Thyroid gland (tissue), 4 donors: ENCODE measurements at places on chromosomes 2 and 18. TPM values are rescaled to one million over a fixed set of nuclear protein-coding genes. Genes with fewer than 3 reads are reported as not detected.

- no peaks in the 10 kb centered on the region for H3K4me1 ChIP-seq
- no peak overlapping the region for H3K4me3 ChIP-seq
- DNase-seq: peak; percentile 0
- no peak overlapping the region for H3K27ac ChIP-seq
Measured at GRCh38 chr2:240602266-240603050, 15.9 kb downstream of the CAPN10 start.

The AQP12B gene
- not detected for total RNA-seq

The PLEKHH2 gene
- 15.3 TPM for total RNA-seq

DNA sequence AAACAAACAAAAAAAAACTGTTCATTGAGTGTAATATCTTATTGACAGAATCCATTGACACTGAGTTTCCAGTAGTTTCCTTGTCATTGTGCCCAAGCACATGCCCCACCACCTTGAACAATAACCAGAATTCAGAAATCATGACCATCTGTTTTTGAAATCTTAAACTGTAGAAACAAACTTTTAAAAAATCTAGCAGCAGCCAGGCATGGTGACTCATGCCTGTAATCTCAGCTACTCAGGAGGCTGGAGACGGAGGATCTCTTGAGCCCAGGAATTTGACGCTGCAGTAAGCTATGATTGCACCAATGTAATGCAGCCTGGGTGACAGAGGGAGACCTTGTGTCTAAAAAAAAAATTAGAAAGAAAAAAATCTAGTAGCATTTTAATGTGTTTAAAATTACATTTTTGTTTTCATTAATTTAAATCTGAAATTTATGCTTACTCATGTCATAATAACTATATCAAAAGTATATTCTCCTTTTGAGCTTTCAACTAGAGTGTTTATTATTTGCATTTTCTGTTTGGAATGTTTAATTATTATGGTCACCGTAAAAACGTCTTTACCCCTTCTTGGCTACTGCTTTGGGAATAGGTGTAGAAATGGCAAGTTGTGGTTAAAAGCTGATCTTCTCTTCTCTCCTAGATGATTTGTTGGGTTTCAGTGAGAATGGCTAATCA lies 25.2 kb upstream of the STON1 start:
- DNase-seq: no peak
- no peaks in the 10 kb centered on the region for H3K27me3 ChIP-seq
- peaks cover 21% of the 10 kb centered on the region for H3K36me3 ChIP-seq
- H3K27ac ChIP-seq: no peak overlapping the region
- peaks cover 17% of the 10 kb centered on the region for H3K4me1 ChIP-seq
- H3K4me3 ChIP-seq: no peak overlapping the region

GRCh38 chr18:3444296-3444695 lies 5.7 kb upstream of the TGIF1 start:
- H3K36me3 ChIP-seq: no peaks in the 10 kb centered on the region
- H3K27me3 ChIP-seq: no peaks in the 10 kb centered on the region
- peaks cover 23% of the 10 kb centered on the region for H3K4me1 ChIP-seq
- no peak overlapping the region for H3K27ac ChIP-seq
- DNase-seq: no peak

The LYPD6B gene
- not detected for total RNA-seq

GRCh38 chr2:237739101-237739500 lies 59.5 kb upstream of the RBM44 start:
- DNase-seq: no peak
- peaks cover 56% of the 10 kb centered on the region for H3K4me1 ChIP-seq
- H3K4me3 ChIP-seq: no peak overlapping the region
- H3K27ac ChIP-seq: no peak overlapping the region
- no peaks in the 10 kb centered on the region for H3K27me3 ChIP-seq

- no peak overlapping the region for H3K4me3 ChIP-seq
- H3K27me3 ChIP-seq: no peaks in the 10 kb centered on the region
- no peak for DNase-seq
- H3K4me1 ChIP-seq: no peaks in the 10 kb centered on the region
- H3K27ac ChIP-seq: no peak overlapping the region
Measured at GRCh38 chr2:44102790-44103562, 65.7 kb upstream of the PPM1B start.

The TGFA gene
- 16.8 TPM for total RNA-seq

The CNTNAP5 gene
- total RNA-seq: not detected

DNA sequence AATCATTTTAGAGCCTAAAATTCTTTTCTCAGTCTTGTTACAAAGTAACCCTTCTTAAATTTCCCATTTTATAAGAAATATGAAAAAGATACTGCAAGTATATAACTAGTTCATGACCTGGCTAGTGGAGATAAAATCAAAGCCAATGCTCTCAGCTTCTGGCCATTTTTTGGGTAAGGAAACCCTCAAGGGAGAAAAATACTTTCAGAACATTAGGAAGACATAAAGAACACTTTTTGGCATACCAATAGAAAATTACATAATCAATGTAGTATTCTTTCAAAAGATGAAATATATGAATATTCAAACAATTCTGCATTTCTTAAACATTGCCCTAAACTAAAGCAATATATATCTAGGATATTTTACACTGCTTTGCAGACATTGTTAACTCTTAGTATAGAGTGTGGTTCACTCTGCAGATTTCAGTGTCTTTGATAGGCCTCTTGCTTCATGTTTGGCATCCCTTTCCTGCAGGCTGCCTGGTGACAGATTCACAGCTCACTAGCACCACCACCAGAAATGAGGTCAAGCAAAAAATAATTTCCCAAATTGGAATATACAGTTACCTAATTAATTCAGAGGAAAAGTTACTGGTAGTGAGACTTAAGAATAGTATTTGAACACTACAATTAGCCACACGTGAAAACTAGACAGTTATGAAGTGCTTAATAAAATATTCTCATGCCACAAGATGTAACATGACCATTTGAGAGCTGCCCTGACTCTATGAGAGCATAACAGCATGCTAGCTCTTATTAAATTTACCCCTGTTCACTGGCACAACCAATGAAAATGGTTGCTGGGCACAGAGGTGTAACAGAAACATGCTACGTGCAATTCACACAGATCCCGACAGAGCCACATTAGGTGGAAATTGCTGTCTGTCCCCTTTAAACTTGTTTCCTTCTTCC lies 36.0 kb downstream of the PAIP2B start:
- H3K4me1 ChIP-seq: no peaks in the 10 kb centered on the region
- no peak for DNase-seq
- no peak overlapping the region for H3K4me3 ChIP-seq
- H3K36me3 ChIP-seq: no peaks in the 10 kb centered on the region
- no peaks in the 10 kb centered on the region for H3K27me3 ChIP-seq

The SCN3A gene
- total RNA-seq: 3.0 TPM

DNA sequence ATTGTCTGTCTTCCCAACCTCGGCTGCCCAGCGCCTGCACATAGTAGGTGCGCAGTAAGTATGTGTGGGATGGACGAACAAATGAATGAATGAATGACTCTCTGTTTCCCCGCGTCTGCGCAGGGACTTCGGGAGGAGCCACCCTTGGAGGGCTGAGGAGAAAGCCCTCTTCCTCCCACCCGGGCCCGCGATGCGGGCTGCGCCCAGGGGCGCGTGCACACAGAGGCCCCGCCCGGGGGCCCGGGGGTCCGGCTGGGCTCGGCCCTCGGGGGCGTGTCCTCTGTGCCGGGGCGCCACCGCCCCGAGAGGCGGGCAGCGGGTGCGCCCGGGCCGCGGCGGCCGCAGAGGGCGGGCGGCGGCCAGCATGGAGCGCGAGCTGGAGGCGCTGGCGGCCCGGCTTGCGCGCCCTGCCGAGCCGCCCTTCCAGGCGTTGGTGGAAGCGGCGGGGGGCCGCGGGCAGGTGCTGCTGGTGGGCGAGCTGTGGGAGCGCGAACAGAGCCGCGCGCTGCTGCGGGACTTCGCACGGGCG lies at the start of gene C2orf72:
TSS of gene C2orf72 (plus strand) at position 322 of the 529 bp plus-strand sequence. CDS start at position 365, 43 bp downstream.
- no peak within 1 kb of the TSS for H3K27ac ChIP-seq
- no peaks in the 10 kb centered on the region for H3K36me3 ChIP-seq
- H3K4me1 ChIP-seq: no peaks in the 10 kb centered on the region
- peaks cover 9% of the 10 kb centered on the region for H3K27me3 ChIP-seq
- DNase-seq: no peak

The AMER3 gene
- total RNA-seq: not detected

DNA sequence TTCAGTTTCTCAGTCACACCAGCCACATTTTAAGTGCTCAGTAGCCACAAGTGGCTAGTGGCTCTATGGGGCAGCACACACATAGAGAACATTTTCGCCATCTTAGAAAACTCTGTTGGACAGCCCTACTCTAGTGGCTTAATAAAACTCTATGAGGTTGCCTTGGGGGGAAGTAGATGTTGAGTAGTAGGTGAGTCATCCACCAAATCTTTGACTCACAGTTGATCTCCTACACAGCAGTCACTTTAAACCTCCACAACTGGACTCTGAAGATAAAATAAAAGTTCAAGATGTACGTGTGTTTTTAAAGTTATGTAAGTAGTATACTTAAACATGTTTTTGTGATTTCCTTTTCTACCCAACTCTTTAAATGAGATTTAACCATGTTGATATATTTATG lies 379.0 kb downstream of the SETBP1 start:
- peaks cover 5% of the 10 kb centered on the region for H3K4me1 ChIP-seq
- no peak for DNase-seq
- no peaks in the 10 kb centered on the region for H3K27me3 ChIP-seq
- no peak overlapping the region for H3K27ac ChIP-seq

DNA sequence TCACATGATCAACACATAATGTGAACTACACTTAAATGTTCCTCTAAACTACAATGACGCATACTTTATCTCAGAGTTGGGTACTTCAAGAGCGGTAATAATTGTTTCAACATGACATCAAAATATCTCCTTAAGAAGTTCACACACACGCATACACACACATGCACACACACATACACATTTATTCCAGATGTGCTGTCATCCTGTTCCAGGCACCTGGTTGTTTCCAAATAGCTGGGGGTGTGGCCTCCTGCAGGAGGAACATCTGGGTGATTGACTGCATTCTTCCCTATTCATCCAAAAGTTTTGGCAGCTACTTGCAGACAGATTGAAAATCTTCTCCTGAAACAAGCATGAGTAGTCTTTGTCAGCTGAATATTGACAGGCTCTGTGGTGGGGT lies 37.9 kb upstream of the PIK3C3 start:
- no peak overlapping the region for H3K4me3 ChIP-seq
- H3K27ac ChIP-seq: no peak overlapping the region
- no peak for DNase-seq
- no peaks in the 10 kb centered on the region for H3K27me3 ChIP-seq

The FABP1 gene
- not detected for total RNA-seq

DNA sequence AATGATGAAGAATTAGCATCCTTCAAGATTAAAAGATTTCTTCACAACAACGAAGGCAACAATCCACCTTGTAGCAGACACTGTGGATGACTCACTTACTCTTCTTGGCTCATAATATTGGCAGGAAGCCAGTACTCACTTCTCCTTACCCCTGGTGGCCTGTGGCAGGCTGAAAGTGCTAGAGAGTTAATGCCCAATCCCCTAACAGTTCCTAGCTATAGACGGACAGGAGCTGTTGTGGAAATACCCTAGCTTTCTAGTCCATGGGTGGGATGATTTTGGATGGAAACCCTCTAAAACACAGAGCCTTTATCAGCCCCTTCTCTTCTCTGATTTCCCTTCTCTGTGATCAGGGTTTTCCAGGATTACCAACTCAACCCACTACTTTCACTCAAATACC lies 128.6 kb upstream of the NYAP2 start:
- DNase-seq: peak; percentile 15
- H3K4me3 ChIP-seq: no peak overlapping the region
- H3K4me1 ChIP-seq: no peaks in the 10 kb centered on the region
- H3K27me3 ChIP-seq: no peaks in the 10 kb centered on the region
- H3K36me3 ChIP-seq: no peaks in the 10 kb centered on the region
- H3K27ac ChIP-seq: no peak overlapping the region

- no peaks in the 10 kb centered on the region for H3K36me3 ChIP-seq
- no peak overlapping the region for H3K27ac ChIP-seq
- no peak overlapping the region for H3K4me3 ChIP-seq
- H3K4me1 ChIP-seq: no peaks in the 10 kb centered on the region
Measured at GRCh38 chr2:152694161-152694661, 23.1 kb downstream of the PRPF40A start.

- no peak overlapping the region for H3K27ac ChIP-seq
- H3K36me3 ChIP-seq: no peaks in the 10 kb centered on the region
- peaks cover 49% of the 10 kb centered on the region for H3K4me1 ChIP-seq
- H3K27me3 ChIP-seq: no peaks in the 10 kb centered on the region
- H3K4me3 ChIP-seq: no peak overlapping the region
- peak; percentile 72 for DNase-seq
Measured at GRCh38 chr18:21270453-21270852, 28.4 kb downstream of the GREB1L start.

DNA sequence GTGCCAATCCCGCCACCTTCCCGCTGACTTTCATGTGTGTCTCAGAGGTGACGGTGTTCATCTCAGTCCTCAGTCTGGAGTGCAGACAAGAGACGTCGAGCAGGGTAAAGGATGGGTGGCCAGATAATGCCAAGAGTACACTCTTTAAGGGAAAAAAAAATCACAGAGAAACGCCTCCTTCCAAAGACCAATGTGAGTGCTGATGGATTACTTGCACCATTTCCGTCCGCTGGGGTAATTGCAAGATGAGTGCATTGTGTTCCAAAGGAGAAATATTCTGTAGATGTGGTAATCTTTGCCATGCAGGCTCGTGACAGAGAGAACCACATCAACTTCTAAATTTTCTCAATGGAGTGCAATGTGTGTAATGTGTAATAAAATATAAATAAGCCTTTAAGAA lies 81.0 kb downstream of the KLHL29 start:
- no peaks in the 10 kb centered on the region for H3K36me3 ChIP-seq
- H3K4me1 ChIP-seq: no peaks in the 10 kb centered on the region
- no peaks in the 10 kb centered on the region for H3K27me3 ChIP-seq
- no peak overlapping the region for H3K4me3 ChIP-seq

- DNase-seq: no peak
- no peaks in the 10 kb centered on the region for H3K4me1 ChIP-seq
- H3K4me3 ChIP-seq: no peak overlapping the region
Measured at GRCh38 chr18:65721619-65722018, 29.2 kb upstream of the CDH7 start.

- H3K27me3 ChIP-seq: no peaks in the 10 kb centered on the region
- peak; percentile 84 for DNase-seq
- no peak overlapping the region for H3K27ac ChIP-seq
Measured at GRCh38 chr2:9714630-9715214, 83.9 kb upstream of the YWHAQ start.

- H3K4me1 ChIP-seq: no peaks in the 10 kb centered on the region
- no peak for DNase-seq
- no peaks in the 10 kb centered on the region for H3K36me3 ChIP-seq
- no peaks in the 10 kb centered on the region for H3K27me3 ChIP-seq
- H3K4me3 ChIP-seq: no peak overlapping the region
- no peak overlapping the region for H3K27ac ChIP-seq
Measured at GRCh38 chr2:220335591-220335915, 708.1 kb downstream of the SLC4A3 start.
